Type B pancreatic cell (in vitro differentiated cells): ENCODE measurements at places on chromosomes 3 and 15.

- no peak for DNase-seq
Measured at GRCh38 chr3:12484983-12485327, 675 bp downstream of the TSEN2 start.

DNA sequence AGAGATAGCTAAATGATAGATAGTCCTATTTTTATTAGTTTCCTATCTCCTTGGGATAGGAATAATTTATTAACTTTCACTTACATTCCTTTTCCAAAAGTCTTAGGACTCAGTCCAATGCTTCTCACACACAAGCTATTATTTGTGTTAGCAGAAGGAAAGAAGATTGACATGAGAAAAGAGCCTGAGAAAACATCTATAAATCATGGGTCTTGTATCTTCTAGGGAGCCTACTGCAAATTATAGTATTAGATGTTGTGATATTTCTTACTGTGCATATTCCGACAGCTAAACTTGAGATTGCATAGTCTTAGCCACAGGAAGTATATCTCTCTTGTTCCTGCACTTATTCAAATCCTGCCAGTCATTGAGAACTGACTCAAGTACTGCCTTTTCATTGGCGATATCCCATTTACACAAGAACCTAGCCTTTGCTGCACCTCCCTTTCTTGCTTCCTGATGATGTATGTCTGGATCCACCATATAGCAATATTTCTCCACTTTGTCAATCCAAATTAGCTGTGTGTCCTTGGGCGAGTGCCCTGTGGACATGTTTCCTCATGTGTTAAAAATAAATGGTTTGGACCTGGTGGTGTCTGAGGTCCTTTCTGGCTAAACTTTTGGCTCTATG lies 245.1 kb upstream of the LMCD1 start:
- no peak for DNase-seq

- DNase-seq = no peak
Measured at GRCh38 chr3:57948080-57948671, 60.0 kb upstream of the FLNB start.

GRCh38 chr15:62209821-62210220 lies 44.7 kb upstream of the C2CD4B start:
- no peak for DNase-seq

GRCh38 chr3:72744330-72744729 lies 103.9 kb downstream of the SHQ1 start:
- DNase-seq = no peak

- DNase-seq = no peak
Measured at GRCh38 chr15:92664178-92664900, 8.8 kb upstream of the FAM174B start.
